ENCODE measurements at places on chromosomes 12 and 14.

- DNase-seq = no peak
These were observed 330.4 kb downstream of the TRHDE start for GRCh38 chr12:72602581-72602980.

GRCh38 chr14:55979096-55979495, 139.1 kb upstream of the PELI2 start:
- DNase-seq = no peak

GRCh38 chr12:608921-609320, 54.3 kb downstream of the NINJ2 start:
- DNase-seq = no peak

GRCh38 chr12:3602488-3602887, 111.5 kb downstream of the PRMT8 start:
- no peak for DNase-seq

GRCh38 chr14:56491299-56492285, 88.0 kb upstream of the TMEM260 start:
- peak; percentile 31 for DNase-seq

DNA sequence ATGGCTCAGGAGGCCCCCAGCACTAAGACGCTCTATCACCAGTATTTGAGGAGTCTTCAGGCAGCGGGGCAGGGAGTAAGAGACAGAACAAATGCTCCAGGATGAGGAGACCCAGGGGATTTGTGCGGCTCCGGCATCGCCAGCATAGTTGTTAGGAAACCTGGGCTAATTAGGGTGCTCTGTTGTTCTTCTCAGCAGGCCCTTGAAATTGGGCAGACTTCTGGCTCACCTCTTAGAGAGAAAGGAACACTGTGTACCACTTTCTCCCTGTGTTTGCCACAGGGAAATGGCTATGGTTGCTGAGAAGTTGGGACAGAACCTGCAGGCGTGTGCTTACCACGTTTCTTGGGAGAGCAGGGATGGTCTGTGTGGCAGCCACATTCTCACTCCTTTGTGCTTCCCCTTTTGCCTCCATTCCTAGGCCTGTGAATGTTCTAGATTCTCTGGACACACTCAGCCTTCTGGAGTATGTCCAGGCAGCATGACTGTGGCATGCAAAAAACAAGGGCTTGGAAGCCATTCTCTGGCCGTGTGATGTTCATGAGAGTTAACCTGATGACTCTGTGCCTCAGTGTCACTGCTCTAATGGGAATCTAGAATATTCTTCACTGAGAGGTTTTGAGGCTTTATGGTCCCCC, 109.0 kb downstream of the CHST11 start:
- DNase-seq = peak; percentile 23
